Activated naive CD4-positive, alpha-beta T cell treated with anti-CD3 and anti-CD28 coated beads, Interleukin-2, amount 50 U/mL, for 16 hours (primary cell): ENCODE measurements at places on chromosomes 5 and 9.

DNA sequence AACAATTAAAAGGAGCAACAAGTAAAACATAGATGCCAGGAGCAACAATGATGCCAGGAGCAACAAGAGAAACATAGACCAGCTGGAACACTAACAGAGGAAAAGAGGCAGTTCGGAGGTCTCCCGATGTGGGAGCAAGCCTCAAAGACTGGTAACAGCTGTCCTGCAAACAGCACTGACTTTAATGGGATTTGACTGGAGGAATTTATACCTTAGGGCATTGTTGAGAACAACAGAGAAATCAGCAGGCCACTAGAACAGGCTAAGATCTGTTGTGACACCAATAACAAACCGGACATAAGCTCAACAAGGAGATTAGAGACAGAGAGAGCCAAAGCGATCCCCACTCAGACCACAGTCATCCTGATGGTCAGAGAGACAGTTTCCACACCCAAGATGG lies 11.8 kb upstream of the SYK start:
- no peak for DNase-seq

DNA sequence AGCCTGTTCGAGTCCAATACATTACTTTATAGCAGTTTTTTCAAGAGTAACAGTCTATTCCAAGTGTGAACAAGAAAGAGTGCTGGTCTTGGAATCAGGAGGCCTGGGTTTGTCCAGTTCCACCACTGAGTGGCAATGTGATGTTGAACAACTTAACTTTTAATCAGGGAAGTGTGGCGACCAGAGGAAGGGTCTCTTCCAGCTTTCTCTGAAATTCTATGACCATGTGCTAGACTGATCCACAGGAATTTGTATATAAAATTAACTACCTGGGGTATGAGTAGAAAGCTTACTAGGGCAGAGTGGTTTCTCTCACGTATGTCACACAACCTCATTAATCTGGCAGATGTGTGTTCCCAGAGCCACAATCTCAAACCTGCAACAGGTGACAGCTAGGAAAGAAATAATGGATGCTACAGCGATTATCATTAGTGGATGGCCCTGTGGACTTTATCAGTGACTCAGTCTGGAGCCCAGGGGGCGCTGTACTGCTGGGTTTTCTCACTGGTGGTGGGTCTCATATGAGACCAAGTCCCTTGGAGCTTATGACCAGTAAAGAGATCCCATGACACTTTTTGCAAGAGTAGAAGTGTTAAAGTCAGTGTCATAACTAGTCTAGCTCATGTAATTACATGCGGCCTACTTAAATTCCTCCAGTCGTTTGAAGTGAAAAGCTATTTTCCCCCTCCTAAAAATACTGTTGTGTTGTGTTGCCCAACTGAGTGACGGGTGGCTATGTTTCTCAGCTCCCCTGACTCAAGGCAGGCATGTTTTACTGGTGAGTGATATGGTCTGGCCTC lies 116.5 kb downstream of the GDNF start:
- no peak for DNase-seq

DNA sequence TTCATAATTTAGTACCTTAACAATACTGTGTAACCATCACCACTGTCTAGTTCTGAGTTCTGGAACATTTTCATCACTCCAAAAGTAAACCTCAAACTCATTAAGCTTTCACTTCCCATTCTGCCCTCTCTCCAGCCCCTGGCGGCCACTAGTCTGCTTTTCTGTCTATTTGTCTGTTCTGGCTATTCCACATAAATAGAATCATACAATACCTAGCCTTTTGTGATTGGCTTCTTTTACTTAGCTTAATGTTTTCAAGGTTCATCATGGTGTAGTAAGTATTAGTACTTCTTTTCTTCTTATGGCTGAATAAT lies 138.7 kb downstream of the RAPGEF6 start:
- DNase-seq = no peak

DNA sequence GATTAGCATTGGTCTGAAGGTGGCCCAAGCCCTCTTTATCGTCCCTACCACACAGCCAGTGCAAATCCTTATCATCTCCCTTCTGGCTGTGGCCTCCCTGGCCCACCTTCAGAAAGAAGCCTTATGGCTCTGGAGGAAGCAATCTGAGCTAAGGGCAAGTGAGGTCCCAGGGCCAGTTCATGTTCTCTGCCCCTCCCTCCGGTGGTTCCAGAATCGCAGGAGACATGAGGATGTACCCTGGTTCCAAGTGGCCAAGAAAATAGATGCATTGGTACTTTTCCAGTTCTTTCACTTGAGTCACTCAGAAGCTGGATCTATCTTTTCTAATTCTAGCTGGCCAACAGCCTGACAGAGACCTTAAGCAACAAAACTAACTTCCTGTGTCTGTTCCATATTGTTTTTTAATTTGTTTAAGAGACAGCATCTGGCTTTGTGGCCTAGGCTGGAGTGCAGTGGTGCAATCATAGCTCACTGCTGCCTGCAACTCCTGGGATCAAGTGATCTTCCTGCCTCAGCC lies 60.7 kb downstream of the LHFPL2 start:
- DNase-seq = no peak
